ENCODE measurements at places on chromosomes 11 and 22. TPM values are rescaled to one million over a fixed set of nuclear protein-coding genes. Genes with fewer than 3 reads are reported as not detected.
A peak's percentile ranks its signal among the peaks of the same experiment; 100 is the strongest.

- no peak overlapping the region for H3K27ac ChIP-seq
- no peak overlapping the region for H3K4me3 ChIP-seq
- no peak for DNase-seq
- H3K36me3 ChIP-seq = no peaks in the 10 kb centered on the region
- H3K27me3 ChIP-seq = no peaks in the 10 kb centered on the region
- H3K4me1 ChIP-seq = no peaks in the 10 kb centered on the region
Observed at GRCh38 chr22:37353839-37354238, 71.5 kb downstream of the CYTH4 start.

- no peaks in the 10 kb centered on the region for H3K36me3 ChIP-seq
- peaks cover 9% of the 10 kb centered on the region for H3K4me1 ChIP-seq
- H3K27ac ChIP-seq = no peak overlapping the region
- H3K4me3 ChIP-seq = no peak overlapping the region
Observed at GRCh38 chr11:76240161-76240540, 33.8 kb upstream of the WNT11 start.

DNA sequence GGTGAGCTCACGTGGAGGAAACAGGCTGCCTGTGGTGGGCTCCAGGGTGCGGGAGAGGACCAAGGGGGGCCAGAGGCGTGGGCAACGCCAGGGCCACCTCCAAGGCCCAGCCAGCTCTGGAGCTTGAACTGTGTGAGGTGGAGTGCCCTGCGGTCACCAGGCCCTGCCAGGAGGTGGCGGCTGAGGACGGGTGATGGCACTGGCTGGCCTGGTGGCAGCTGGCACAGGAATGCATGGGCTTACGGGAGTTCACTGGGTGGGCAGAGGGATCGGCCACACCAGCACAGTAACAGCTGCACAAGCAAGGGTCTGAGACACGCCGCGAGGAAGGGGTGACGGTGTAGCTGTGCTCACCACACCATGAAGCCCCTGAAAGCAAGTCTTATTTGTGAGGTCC is 15.8 kb downstream of the TOLLIP start:
- DNase-seq = no peak
- no peaks in the 10 kb centered on the region for H3K27me3 ChIP-seq
- H3K27ac ChIP-seq = no peak overlapping the region
- H3K4me3 ChIP-seq = no peak overlapping the region
- peaks cover 53% of the 10 kb centered on the region for H3K36me3 ChIP-seq

The ABCC8 gene
- 13.9 TPM for total RNA-seq

DNA sequence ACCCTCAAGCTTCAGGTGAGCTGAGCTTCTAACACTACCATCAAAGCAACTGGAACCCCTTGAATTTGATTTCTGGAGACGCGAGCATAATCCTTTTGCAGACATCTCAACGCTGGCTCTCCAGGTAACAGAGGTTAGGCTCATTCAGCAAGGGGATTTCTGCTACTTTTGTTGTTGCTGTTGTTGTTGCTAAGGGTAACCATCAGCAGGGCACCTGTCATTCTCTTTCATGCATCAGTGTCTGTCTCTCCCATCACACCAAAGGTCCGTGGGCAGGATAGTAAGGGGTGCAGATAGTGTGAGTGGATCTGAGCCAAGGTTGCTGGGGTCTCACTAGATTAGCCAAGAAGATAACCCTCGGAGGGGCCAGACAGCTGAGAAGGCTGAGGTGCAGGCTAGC is 90.3 kb downstream of the TP53I11 start:
- no peak overlapping the region for H3K4me3 ChIP-seq
- H3K27me3 ChIP-seq = no peaks in the 10 kb centered on the region
- no peaks in the 10 kb centered on the region for H3K36me3 ChIP-seq
- H3K27ac ChIP-seq = no peak overlapping the region

DNA sequence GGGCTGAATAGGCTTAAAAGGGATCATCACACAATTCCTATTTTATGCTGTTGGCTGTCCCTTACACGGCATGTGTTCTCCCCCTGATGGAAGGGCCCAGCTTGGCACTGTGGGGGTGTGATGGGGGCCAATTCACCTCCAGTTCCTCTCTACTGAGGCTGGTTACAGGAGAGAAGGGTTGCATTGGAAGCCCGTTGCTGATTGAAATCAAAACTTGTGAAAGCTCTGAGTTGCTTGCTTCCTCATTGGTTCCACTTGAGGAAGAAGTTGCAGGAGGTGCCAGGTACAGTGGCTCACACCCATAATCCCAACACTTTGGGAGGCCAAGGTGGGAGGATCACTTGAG is 13.3 kb upstream of the PRG2 start:
- no peaks in the 10 kb centered on the region for H3K27me3 ChIP-seq
- no peak for DNase-seq
- H3K4me3 ChIP-seq = no peak overlapping the region

The DEUP1 gene
- total RNA-seq = not detected

The DBX1 gene
- not detected for total RNA-seq

The E2F8 gene
- total RNA-seq = not detected

- H3K27me3 ChIP-seq = no peaks in the 10 kb centered on the region
- no peaks in the 10 kb centered on the region for H3K36me3 ChIP-seq
- H3K27ac ChIP-seq = no peak overlapping the region
- no peak for DNase-seq
Observed at GRCh38 chr11:44859528-44859925, 91.2 kb downstream of the TP53I11 start.

DNA sequence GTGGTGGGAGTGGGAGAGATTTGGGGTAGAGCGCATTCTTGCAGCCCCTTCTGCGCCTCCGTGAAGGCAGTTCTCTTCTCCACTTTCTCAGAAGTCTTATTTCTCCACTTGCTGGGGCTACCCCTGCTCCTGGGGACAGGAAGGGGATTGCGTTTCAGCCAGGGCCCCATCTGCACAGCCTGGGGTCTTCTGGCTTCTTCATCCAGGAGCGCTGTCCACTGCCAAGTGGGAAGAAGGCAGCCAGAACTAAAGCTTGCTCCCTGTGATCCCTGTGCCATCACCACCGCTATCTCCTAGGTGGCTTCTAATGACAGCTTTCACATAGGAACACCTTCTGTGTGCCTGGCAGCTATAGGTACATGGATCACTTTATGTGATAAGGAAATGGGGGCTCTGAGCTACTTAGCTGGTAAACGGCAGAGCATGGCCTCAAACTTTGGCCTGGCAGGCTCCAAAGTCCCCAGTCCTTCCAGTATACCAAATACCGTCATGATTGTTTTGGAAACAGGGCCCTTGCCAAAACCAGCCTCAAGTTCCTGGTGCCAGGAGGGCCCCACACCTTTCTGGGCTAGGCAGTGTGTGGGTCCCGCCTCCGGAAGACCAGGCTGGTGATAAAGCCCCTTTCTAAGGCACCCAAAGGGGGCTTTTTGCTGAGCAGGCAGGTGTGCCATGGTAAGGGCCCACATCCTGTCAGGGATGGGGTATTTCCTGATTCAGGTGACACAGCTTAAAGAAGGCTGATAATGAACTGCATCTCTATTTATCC is 60.4 kb upstream of the PAX6 start:
- DNase-seq = no peak
- no peak overlapping the region for H3K4me3 ChIP-seq
- no peak overlapping the region for H3K27ac ChIP-seq
- H3K27me3 ChIP-seq = no peaks in the 10 kb centered on the region
- no peaks in the 10 kb centered on the region for H3K4me1 ChIP-seq

The TIGD3 gene
- not detected for total RNA-seq

The FAM181B gene
- total RNA-seq = 0.27 TPM

DNA sequence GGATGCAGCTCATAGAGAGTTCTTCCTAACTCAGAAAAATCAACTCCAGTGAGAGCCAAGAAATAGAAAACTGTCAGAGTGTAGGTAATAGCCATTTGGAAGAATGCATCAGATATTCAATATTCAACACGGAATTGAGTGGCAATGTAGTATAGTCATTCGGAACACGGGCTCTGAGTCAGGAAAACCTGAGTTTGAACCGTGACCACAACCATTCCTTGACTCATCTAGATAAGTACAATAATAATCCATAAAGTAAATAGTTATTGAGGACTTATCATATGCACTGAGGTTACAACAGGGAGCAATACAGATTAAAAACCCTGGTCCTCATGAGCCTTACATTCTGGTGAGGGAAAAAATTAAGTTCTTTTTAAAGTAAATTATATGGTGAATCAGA is 62.6 kb upstream of the PHF21A start:
- no peaks in the 10 kb centered on the region for H3K27me3 ChIP-seq
- no peaks in the 10 kb centered on the region for H3K36me3 ChIP-seq
- no peak for DNase-seq

The FAM180B gene
- total RNA-seq = 0.27 TPM

The TYR gene
- total RNA-seq = not detected

DNA sequence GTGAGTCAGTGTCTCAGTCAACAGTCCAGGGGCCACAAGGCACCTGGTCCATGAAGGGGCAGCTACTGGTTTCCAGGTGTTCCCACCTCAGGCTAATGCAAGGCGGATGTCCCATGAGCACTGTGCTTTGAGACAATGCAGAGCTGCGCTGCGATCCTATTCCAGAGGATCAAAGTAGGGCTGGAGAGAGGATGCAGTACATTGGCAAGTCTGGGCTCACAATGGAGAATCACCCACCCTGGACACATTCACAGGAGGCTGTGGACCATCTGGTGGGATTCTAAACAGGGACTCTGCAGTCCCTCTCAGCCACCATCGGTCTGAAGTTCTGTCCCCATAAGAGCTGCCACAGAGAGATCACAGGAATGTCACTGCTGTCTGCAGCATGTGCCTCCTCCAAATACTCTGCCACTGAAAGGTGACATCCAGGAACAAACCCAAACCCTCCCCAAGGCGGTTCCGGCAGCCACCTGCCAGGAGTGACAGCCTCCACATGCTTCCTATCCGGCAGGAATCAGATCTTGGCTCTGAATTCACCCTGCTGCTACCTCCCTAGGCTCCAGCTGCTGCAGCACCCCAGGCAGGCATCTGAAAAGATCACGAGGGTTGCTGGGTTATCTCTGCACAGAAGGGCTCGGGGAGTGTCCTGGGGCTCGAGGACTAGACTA is 45.3 kb upstream of the SERPIND1 start:
- DNase-seq = no peak
- no peaks in the 10 kb centered on the region for H3K4me1 ChIP-seq
- H3K27ac ChIP-seq = no peak overlapping the region
- no peak overlapping the region for H3K4me3 ChIP-seq
- no peaks in the 10 kb centered on the region for H3K27me3 ChIP-seq

DNA sequence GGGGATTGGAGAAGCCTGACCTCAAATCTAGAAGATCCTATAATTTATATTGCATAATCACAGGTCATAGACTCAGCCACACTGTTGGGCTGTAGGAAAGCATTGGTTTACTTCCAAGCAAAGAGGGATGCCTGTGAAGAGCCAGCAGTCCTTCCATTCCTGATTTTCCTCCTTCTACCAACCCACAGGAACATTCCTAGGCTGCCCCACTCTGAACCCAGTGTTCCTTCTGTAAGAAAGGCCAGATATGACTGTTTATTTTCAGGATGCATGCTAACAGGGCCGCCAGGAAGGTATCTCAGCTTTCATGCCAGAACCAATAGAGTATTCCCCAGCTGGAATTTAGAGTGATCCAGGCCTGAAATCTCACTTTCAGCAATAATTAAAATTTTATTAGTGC is 197.1 kb downstream of the ETS1 start:
- no peaks in the 10 kb centered on the region for H3K36me3 ChIP-seq
- no peak for DNase-seq
- no peaks in the 10 kb centered on the region for H3K27me3 ChIP-seq
- H3K4me3 ChIP-seq = no peak overlapping the region

The RASSF10 gene
- not detected for total RNA-seq

DNA sequence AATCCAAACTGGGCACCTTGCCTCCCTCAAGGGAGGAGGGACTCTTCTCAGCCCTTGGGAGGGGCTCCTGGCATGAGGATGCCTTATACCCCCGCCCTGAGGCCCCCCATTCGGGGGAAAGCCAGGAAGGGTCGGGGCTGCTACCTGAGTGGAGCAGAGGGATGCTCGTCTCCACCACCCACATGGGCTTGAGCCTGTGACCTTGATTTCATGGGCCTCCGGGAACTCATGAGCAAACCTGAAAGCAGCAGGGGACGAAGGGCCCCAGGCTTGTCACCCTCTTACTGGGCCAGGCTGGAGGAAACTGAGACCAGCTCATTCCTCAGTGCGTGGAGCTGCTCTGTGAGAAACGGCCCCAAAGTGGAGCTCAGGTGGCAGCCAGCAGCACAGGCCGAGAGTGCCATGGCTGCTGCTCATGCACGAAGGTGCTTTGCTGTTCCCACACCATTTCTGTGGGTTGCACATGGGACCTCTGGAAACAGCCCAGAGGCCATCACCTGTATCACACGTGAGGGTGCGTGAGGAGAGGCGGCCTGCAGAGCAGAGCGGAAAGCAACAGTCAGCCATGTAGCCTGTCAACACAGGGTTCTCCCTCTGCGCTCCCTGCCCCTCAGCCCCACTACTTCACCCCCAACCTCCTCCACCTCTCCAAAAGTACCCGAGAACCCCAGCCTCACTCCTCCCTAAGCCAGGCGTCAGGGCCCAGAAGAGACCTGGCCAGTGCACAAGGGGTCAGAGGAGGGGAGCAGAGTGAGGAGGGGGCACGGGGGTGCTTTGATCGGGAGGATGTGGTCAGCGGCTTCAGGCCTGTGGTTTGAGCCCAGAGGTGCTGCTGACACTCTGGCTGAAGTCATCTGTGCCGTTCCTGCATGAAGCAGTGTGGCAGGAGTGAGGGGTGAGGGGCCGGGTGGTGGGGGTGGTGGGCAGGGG is 14.1 kb upstream of the IL2RB start:
- DNase-seq = no peak

GRCh38 chr11:47981667-47982404 is 1.5 kb downstream of the PTPRJ start:
- H3K4me1 ChIP-seq = peaks cover 10% of the 10 kb centered on the region
- H3K27ac ChIP-seq = peak overlapping the region; percentile 7
- H3K36me3 ChIP-seq = no peaks in the 10 kb centered on the region
- no peak for DNase-seq
- H3K27me3 ChIP-seq = no peaks in the 10 kb centered on the region
- peak overlapping the region; percentile 80 for H3K4me3 ChIP-seq

DNA sequence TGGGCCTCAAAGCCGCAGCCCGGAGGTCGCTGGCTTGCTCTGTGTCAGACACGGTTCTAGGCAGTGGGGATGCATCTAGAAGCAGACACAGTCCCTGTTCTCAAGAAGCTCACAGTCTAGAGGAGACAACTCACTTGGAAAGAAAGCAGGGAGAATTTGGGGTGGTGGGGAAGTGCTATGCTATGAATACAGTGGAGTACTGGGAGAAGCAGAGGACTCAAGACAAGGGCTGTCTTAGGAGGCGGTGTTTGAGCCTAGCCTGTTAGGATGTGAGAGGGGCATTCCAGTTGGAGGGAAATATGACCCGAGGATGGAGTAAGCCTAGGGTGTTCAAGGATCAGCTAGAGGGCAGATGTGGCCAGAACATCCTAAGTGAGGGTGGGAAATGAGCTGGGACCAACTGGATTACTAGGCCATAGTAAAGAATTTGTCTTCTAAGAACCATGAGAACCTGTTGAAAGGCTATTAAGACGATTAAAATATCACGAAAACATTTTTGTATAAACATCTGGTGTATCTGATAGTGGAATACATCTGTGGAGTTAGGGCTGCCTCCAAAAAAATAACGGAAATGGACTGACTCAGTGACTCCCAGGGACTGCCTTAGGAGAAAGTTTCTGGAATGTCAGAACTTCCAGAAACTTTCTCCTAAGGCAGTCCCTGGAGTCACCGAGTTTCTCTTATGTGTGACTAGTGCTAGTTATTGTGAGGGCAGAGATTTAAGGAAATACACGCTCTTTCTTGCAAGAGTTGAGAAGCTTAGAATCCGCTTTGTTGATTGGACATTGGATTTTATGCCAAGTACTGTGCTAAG is 1.1 kb upstream of the PITPNB start:
- no peaks in the 10 kb centered on the region for H3K36me3 ChIP-seq
- H3K4me1 ChIP-seq = peaks cover 34% of the 10 kb centered on the region
- peak overlapping the region; percentile 86 for H3K4me3 ChIP-seq
- H3K27ac ChIP-seq = peak overlapping the region; percentile 100

The SCGB2A2 gene
- not detected for total RNA-seq
